ENCODE measurements at places on chromosomes 4 and X.

- DNase-seq, result no peak
- H3K27me3 ChIP-seq, result no peaks in the 10 kb centered on the region
- no peak overlapping the region for H3K4me3 ChIP-seq
- no peaks in the 10 kb centered on the region for H3K4me1 ChIP-seq
- H3K27ac ChIP-seq, result no peak overlapping the region
These were observed 109.4 kb downstream of the STK32B start for GRCh38 chr4:5160668-5161067.

DNA sequence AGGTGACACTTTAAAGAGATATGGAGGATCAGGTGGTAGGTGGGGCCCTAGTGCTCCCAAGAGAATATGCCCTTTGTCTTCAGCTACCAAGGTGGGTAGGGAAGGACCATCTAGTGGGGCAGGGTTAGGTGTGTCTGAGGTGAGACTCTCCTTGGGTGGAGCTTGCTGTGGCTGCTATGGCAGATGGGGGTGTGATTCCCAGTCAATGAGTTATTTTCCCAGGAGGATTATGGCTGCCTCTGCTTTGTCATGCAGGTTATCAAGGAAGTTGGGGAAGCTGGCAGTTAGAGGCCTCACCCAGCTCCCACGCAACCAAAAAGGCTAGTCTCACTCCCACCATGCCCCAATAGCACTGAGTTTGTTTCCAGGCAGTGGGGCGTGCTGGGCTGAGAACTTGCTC lies 18.0 kb upstream of the SPIN2A start:
- no peaks in the 10 kb centered on the region for H3K4me1 ChIP-seq
- H3K36me3 ChIP-seq, result no peaks in the 10 kb centered on the region
- H3K27me3 ChIP-seq, result no peaks in the 10 kb centered on the region
- no peak overlapping the region for H3K27ac ChIP-seq

- H3K4me3 ChIP-seq, result no peak overlapping the region
- no peaks in the 10 kb centered on the region for H3K27me3 ChIP-seq
- no peaks in the 10 kb centered on the region for H3K36me3 ChIP-seq
- no peak for DNase-seq
These were observed 18.2 kb downstream of the UBE2D3 start for GRCh38 chr4:102809190-102809589.

- H3K4me3 ChIP-seq, result no peak overlapping the region
- no peaks in the 10 kb centered on the region for H3K27me3 ChIP-seq
- no peaks in the 10 kb centered on the region for H3K4me1 ChIP-seq
- no peak for DNase-seq
- H3K36me3 ChIP-seq, result no peaks in the 10 kb centered on the region
These were observed 3.2 kb upstream of the PPBP start for GRCh38 chr4:73990988-73991741.

- H3K27me3 ChIP-seq, result no peaks in the 10 kb centered on the region
- no peak overlapping the region for H3K27ac ChIP-seq
- no peaks in the 10 kb centered on the region for H3K4me1 ChIP-seq
- no peaks in the 10 kb centered on the region for H3K36me3 ChIP-seq
- H3K4me3 ChIP-seq, result no peak overlapping the region
These were observed 230.2 kb upstream of the STK26 start for GRCh38 chrX:131792789-131793462.

- no peak overlapping the region for H3K27ac ChIP-seq
- no peaks in the 10 kb centered on the region for H3K4me1 ChIP-seq
- no peak for DNase-seq
- H3K4me3 ChIP-seq, result no peak overlapping the region
These were observed 379.7 kb downstream of the SPRY1 start for GRCh38 chr4:123776267-123776666.
